ENCODE measurements at places on chromosomes 13 and 19.

- DNase-seq: no peak
Measured at GRCh38 chr13:40158218-40158617, 502.8 kb downstream of the COG6 start.

GRCh38 chr13:91291078-91291477 lies 56.4 kb upstream of the MIR17HG start:
- no peak for DNase-seq

GRCh38 chr19:9528757-9529336 lies 9.6 kb downstream of the ZNF426 start:
- DNase-seq: no peak

GRCh38 chr13:73809561-73809960 lies 324.6 kb downstream of the KLF12 start:
- no peak for DNase-seq

DNA sequence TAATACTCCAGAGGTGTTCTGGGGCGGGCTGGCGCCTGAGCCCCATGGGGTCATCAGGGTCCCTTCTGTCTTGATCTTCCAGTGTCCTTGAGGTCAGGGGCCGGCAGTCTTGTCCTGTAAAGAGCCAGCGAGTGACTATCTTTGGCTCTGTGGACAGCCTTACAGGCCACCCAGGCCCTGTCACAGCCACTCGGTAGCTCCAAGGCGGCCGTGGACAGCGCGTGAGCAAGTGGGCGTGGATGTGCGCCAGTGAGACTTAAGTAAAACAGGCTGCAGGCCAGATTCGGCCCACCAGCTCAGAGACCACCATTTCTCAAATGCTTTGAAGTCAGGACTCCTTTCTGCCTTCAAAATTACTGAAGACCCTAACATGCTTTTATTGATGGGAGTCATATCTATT lies 3.7 kb downstream of the ZNF444 start:
- DNase-seq: no peak

DNA sequence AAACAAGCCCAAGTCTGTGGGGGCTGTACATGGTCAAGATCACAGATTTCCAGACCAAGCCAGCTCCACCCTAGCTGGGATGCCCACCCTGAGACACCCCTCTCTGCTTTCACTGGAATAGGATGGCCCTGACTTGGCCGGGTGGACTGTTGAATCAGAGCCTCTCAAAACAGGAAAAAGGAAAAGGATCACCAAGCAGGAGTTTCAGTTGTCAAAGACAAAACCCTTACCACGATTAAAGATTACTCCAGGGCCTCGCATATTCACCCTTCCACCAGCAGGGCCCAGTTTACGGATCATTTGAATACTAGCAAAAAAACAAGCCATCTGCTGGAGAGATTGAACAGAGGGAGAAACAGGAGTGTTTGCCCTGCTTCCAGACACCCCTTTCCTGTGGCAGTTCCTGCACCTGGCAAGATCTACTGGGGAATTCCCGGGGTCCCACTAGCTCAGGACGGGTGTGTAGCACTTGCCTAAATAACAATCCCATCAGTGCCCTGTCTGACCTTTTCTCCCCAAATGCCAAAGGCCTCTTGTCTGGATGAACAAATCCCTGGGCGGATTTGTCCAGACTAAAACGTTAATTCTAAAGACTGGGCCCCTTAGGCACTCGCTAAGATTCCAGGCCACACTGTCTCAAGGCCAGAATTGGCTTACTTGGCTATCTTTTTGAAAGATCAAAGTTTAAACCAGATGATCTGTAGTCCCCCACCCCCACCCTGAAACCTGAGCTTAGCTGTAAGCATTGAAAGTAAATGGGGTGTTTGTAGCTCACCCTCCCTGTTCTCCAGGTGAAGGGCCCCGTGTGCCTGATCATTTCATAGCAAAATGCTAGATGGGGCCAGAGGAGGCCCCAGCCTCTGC lies 38.4 kb downstream of the ACTN4 start:
- DNase-seq: peak; percentile 58

DNA sequence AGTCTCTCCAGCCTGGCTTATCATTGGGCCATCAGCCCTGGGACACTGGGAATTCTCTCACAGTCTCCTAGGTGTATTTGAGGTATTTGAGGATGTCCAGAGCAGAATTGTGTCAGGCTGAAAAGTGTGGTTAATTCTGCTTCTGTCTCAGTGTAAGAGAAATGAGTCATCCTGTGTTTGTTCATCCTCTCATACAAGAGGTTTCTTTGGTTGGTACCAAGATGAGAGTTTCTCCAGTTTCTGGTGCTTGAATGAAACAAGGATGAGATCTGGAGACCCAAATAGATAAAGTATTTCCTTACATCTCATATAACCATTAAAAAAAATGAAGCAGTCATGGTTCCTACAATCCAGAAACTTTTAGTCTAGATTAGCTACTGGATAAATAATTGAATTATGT lies 7.7 kb downstream of the ZNF253 start:
- DNase-seq: no peak

GRCh38 chr13:112132619-112133018 lies 65.7 kb downstream of the SOX1 start:
- DNase-seq: no peak

- no peak for DNase-seq
Measured at GRCh38 chr13:108895220-108895704, 265.9 kb downstream of the MYO16 start.

- DNase-seq: no peak
Measured at GRCh38 chr13:84655677-84656076, 773.4 kb upstream of the SLITRK1 start.

DNA sequence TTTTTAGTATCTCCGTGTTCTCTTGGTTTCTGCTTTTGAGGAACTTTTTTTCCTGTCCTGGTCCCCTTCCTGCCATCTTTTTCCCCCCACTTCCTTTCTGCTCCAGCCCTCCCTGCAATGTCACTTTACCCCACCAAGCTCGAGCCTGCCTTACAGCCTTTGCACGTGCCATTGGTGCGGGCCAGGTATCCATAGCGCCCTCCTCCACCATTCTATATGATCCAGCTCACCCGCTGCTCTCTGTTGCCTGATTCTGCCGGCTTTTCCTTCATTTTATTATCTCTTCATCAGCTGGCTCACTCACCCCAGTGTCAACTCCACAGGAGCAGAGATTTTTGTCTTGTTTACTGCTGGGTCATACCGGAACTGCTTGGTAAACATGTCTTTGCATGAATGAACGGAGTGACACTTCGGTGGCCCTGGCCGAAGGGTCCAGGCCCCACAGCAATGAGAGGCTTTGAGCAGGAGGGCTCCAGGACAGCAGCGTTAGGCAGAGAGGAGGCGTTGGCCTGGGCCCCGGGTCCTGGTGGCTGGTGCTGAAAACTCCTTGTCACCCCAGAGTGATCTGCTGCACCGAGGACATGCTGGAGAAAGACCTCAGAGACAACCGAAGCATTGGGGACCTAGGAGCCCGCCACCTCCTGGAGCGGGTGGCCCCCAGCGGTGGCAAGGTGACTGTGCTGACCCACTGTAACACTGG lies 1.2 kb downstream of the MRI1 start:
- peak; percentile 73 for DNase-seq

DNA sequence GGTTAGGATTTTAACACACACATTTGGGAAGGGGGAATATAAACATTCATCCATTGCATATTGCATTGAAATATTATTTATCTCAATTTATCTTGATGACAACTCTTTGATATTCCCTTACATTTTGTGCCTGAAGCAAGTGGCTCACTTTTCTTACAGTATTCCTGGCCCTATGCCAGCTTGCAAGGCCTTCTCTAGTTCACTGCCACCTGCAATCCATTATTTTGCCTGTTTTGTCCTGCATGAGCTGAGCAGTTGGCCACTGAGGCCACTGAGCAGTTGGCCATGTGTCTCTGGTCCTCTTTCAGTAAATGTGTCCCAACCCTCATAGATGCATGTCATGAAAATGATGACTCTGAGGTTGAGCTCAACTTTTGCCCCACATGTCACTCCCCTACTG lies 49.8 kb downstream of the CBY2 start:
- no peak for DNase-seq

- DNase-seq: peak; percentile 13
Measured at GRCh38 chr13:69565334-69565733, 542.3 kb upstream of the ATXN8OS start.

DNA sequence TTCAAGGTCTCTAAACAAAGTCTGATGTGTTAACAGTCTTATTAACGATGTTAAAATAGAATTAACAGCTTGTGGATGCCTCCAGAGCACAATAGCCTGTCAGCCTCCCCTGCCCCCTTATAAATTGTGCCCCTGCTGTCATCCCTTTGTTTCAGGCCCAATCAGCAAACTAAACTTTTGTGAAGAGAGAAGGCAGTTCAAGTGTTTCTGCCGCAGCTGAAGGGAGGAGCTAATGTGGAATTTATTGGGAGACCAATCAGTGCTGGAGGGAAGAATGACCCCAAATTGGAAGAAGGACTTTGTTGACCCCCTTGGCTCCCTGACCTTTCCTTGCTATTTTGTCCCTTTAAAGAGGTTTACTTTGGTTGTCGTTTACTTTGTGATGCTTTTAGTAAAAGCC lies 160.5 kb downstream of the TM9SF2 start:
- DNase-seq: peak; percentile 73

DNA sequence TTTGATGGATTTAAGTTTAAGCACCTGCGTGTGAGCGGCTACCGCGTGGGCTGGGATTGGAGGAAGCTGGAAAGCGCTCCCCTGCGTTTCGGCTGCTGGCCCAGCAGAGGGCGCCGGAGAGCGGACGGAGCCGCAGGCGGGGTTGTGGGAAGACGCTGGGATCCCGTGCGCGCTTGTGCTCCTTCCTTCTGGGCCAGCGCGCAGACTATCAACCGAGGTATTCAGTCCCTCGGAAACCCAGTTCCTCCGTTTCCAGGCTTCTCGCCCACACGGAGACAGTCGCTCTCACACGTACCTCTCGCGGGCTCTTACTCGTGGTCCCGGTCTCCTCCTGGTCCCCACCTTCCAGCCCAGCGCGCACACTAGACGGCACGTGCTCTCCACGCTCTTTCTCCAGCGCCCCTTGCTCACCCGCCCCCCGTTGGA lies 28.8 kb downstream of the EPN1 start:
- DNase-seq: peak; percentile 93

DNA sequence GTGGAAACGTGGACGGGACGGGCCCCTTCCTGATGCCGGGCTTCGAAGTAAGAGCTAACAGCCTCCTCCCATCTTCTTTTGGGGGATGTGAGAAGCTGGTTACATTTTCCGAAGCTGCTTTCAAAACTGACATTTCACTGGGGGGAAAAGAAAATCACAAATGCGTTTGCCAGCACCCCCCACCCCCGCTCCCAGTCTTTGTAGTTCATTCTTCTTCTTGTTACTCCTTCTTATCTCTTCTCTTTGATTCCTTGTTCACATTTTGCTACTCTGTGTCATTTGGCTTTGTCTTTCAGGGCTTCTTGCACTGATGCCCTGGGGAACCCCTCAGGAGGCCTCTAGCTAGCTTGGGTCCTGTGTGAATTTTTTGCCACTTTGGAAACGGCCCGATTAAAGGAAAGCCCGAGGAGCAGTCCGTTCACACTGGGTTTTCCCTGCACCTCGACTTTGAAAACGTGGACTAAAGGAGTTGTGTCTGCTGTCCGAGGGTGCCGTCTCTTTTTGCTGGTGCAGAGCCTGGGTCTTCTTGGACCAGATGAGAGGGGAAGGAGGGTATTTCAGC lies 1.3 kb downstream of the CARM1 start:
- no peak for DNase-seq

DNA sequence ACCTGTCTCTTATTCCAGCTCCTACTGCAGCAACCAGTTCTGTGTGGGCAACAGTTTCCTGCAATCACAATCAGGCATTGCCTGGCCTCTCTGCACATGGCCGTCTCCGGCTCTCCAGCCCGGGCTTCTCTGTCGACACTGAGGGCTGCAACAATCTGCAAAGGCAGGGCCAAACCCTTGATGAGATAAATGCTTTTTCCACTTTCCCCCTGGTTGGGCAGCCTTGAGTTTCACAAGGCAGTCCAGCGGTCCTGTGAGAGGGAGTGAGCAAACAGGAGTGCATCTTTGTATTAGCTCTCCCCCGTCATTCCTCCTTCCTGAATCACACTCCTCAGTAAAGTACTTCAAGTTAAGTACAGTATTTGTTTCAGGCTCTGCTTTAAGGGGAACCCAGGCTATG lies 40.7 kb upstream of the VWA8 start:
- DNase-seq: peak; percentile 13

- DNase-seq: no peak
Measured at GRCh38 chr13:111472559-111473460, 152.4 kb downstream of the TEX29 start.

DNA sequence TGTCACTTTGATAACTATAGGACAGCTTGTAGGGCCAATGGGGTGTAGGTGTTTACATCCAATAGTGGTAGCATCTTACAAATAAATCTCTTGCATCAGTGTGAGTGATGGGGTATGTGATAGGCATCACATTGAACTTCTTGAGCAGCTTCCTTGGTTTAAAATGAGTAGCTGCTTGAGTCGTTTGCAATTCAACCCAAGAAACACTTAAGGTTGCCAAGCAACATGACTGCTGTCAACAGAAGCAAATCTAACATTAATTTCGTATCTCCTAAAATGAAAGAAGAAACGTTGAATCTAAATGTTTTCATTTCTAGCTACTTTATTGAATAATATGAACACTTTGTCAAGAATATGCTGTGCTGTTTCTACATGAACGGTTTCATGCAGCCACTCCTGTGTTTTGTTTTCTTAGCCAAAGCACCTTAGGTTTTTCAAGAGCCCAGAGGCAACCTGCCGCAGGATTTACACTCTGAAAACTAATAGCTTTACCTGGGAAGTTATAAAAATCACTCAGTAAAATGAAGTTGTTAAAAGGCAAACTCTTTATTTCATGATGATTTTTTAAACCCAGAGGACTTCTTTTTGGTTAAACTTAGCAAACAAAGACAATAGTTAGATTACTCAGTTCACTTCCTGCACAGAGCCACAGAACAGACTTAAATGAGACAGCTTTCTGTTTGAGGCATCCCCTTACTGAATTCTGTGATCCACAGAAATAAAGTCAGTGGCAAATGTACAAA lies 305.2 kb downstream of the MTUS2 start:
- no peak for DNase-seq

DNA sequence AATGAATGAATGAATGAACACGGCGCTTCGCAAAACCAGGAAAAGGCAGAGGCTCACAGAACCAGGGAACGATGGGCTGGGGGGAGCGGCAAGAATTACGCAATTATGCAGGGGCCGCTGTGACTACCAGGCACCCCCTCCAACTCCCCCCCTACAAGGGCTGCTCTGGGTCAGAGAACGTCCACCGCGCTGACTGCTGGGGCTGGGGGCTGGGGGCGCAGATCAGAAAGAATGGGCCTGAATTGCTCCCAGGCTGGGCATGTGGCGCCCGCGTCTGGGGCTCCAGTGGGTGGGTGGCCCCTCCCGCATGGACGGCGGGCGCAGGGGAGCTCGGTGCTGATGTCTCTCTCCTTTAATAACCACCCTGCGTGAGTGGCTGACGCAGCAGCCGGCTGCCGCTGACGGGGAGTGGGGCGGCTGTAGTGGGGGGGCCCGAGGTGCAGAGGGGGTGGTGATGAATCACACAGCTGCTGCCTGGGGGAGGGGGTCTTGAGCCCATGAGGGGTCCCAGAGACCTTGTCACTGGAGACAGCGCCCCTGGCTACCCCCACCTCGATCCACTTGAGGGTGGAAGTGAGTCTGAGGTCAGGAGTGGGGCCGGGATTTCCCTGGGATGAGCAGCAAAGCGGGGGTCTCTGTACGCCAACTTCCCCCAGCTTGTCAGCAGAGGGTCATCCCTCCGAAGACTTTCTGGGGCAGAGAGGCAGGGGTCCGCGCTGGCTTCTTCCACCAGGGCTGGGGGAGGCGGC lies 1.5 kb upstream of the CIRBP start:
- DNase-seq: peak; percentile 71
